ENCODE measurements at places on chromosomes 13 and 19. TPM values are rescaled to one million over a fixed set of nuclear protein-coding genes. Genes with fewer than 3 reads are reported as not detected.

IGFL1 gene
- total RNA-seq = not detected

DNA sequence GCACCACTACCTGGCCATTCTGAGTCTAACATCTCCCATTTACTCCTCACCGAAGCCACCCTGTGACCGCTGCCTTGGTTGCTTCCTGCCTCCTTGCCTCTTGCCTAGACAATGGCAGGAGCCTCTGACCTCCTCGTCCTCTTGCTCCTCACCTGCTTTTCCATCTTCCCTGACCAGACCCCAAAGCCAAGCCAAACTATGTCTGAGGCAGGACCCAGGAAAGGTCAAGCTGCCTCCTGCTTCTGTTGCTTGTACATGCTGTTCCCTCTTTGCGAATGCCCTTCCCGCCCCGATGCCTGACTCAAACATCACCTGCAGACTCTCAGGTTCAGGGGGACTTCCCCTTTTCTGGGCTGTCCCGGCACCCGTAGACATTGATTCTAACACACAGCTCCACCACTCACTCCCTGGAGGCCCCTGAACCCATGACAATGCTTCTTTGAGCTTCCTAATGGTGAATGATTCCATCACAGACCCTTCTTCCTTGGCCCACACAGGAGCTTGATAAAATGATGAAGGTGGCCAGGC, 60.8 kb downstream of the F2RL3 start:
- no peak overlapping the region for H3K27ac ChIP-seq
- H3K27me3 ChIP-seq = no peaks in the 10 kb centered on the region
- no peak for DNase-seq
- no peaks in the 10 kb centered on the region for H3K4me1 ChIP-seq

- H3K4me1 ChIP-seq = no peaks in the 10 kb centered on the region
- H3K4me3 ChIP-seq = no peak overlapping the region
- H3K27me3 ChIP-seq = no peaks in the 10 kb centered on the region
- DNase-seq = no peak
- no peaks in the 10 kb centered on the region for H3K36me3 ChIP-seq
Measured at GRCh38 chr19:15666186-15666585, 6.7 kb upstream of the CYP4F12 start.

DNA sequence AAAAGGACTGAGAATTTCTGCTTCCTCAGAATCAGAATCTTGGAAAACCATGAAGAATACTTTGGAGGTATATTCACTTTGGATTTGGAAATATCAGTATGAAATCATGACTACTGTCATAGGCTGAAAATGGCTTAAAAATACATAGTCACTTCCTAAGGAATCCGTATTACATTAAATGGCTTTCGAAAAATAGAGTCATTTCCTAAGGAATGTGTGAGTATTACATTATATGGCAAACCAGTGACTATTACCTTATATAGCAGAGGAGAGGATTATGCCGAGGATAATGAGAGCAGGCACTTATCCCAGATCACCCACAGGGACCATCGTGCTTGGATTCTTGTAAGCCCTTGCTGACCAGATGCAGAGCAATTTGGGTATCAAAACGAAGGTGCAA, 1471.8 kb downstream of the EFNB2 start:
- no peak overlapping the region for H3K4me3 ChIP-seq
- no peaks in the 10 kb centered on the region for H3K36me3 ChIP-seq
- H3K27me3 ChIP-seq = no peaks in the 10 kb centered on the region
- H3K4me1 ChIP-seq = no peaks in the 10 kb centered on the region

DNA sequence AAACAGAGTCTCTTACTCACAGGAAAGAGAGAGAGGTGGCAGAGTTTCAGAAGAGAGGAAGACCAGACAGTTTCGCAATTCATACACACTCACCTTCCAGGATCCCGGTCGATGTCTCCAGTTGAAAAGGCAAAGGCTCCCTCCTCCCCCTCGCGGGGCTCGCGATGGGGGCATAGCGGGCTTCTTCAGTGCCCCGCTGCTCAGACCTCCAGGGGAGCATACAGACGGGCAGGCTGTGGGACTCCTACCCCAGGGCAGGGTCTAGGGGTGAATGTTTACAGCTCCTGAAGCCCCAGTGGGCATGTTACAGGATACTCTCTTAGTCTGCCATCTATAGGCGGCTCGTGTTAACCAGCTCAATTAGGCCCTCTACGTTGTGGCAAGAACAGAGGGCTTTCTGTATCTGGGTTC, 139.2 kb downstream of the SLITRK5 start:
- no peak overlapping the region for H3K4me3 ChIP-seq
- H3K4me1 ChIP-seq = no peaks in the 10 kb centered on the region
- H3K36me3 ChIP-seq = no peaks in the 10 kb centered on the region
- no peaks in the 10 kb centered on the region for H3K27me3 ChIP-seq

GRCh38 chr13:80560609-80561008, 219.7 kb upstream of the SPRY2 start:
- DNase-seq = no peak
- H3K36me3 ChIP-seq = no peaks in the 10 kb centered on the region
- H3K4me1 ChIP-seq = peaks cover 3% of the 10 kb centered on the region
- no peak overlapping the region for H3K4me3 ChIP-seq

GTF2F2 gene
- total RNA-seq = 7.2 TPM

GRCh38 chr13:95267662-95268342, 33.4 kb downstream of the ABCC4 start:
- H3K4me1 ChIP-seq = no peaks in the 10 kb centered on the region
- H3K27ac ChIP-seq = no peak overlapping the region
- no peaks in the 10 kb centered on the region for H3K27me3 ChIP-seq
- no peak for DNase-seq

DNA sequence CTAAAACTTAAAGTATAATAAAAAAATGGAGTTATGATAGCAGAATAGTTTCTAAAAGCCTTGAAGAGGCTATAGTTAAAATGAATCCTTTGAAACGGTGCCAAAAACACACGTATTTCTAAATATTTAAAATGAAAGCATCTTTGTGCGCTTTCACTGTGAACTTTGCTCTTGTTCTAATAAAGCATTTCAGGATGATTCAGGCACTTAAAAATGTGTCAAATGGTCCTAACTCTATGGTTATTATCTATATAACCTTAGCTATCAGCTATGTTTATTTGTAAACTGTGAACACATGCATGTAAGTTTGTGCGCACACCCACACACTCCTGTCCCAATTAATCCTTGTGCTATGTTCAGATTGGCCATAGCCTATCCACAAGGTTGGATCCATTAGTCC, 124.5 kb downstream of the FLT1 start:
- H3K27me3 ChIP-seq = no peaks in the 10 kb centered on the region
- H3K27ac ChIP-seq = no peak overlapping the region
- no peak for DNase-seq

GRCh38 chr19:56959205-56959604, 118.7 kb upstream of the PEG3 start:
- H3K4me1 ChIP-seq = no peaks in the 10 kb centered on the region
- no peak overlapping the region for H3K27ac ChIP-seq
- no peak overlapping the region for H3K4me3 ChIP-seq
- no peaks in the 10 kb centered on the region for H3K27me3 ChIP-seq
- no peaks in the 10 kb centered on the region for H3K36me3 ChIP-seq

DNA sequence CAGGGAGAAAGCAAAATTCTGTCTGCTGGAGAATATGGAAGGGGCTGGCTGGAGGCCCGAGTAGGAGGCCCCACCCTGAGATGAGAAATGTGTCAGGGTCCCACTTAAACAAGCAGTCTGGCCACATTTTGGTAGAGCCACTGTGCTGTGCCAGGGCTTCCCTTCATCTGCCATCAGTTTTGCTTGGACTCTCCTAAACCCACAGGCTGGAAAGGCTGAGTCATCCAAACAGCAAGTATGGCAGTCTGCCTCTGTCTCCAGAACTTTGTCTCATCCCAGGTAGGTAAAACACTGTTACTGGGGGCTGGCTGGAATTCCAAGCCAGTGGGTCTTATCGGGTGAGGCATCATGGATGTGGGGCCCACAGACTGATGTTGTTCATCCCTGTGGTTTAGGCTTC, 1390.6 kb downstream of the UQCRFS1 start:
- H3K36me3 ChIP-seq = no peaks in the 10 kb centered on the region
- no peaks in the 10 kb centered on the region for H3K4me1 ChIP-seq
- H3K27ac ChIP-seq = no peak overlapping the region
- DNase-seq = no peak

PSPN gene
- 1.4 TPM for total RNA-seq

VSTM2B gene
- not detected for total RNA-seq

MBD3L2 gene
- not detected for total RNA-seq

GRCh38 chr13:113562085-113562749, 22.3 kb upstream of the TFDP1 start:
- no peak overlapping the region for H3K4me3 ChIP-seq
- peaks cover 5% of the 10 kb centered on the region for H3K4me1 ChIP-seq
- no peaks in the 10 kb centered on the region for H3K27me3 ChIP-seq
- H3K36me3 ChIP-seq = no peaks in the 10 kb centered on the region
- no peak overlapping the region for H3K27ac ChIP-seq
- DNase-seq = no peak

- no peak overlapping the region for H3K27ac ChIP-seq
- H3K4me1 ChIP-seq = no peaks in the 10 kb centered on the region
- DNase-seq = no peak
- H3K27me3 ChIP-seq = no peaks in the 10 kb centered on the region
Measured at GRCh38 chr13:27199696-27200095, 28.1 kb upstream of the USP12 start.

DNA sequence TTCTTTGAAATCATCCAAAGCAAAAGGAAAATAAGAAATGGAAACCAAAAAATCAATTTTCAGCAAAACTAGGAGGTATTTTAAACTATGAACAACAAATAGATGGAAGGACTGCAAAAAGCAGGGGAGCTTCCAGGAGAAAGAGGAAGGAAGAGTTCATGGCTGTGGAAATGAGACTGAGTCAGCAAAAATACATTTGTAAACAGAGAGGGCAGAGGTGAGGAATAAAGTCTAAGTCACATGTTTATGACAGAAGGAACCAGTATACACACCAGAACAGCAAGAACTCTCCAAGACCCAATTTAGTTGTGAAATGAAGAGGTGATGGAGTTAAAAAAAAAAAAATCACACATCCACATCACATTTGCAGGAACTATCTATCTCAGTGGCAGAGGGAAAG, 69.6 kb downstream of the RNASEH2B start:
- H3K4me1 ChIP-seq = peaks cover 6% of the 10 kb centered on the region
- no peak overlapping the region for H3K27ac ChIP-seq
- H3K27me3 ChIP-seq = no peaks in the 10 kb centered on the region
- no peaks in the 10 kb centered on the region for H3K36me3 ChIP-seq
- H3K4me3 ChIP-seq = no peak overlapping the region

DNA sequence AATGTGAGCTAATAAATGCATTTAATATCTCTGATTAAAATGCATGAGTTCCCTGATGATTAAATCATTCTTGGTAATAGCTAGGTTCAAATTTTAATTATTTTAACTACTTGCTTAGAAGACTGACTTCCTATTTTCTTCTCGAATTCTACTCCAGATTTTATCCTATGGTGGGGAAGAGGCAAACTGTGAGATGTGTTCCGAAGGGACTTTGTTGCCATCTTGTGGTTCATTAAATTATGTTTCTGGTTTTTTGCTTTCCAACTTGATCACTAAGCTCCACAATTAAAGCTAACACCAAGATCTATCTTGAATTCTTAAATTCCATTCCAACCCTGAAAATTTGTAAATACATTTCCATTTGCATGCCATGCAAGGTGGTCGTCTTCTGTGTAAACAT, 538.4 kb upstream of the PCDH20 start:
- no peak for DNase-seq
- H3K4me1 ChIP-seq = no peaks in the 10 kb centered on the region
- H3K27ac ChIP-seq = no peak overlapping the region
- H3K36me3 ChIP-seq = no peaks in the 10 kb centered on the region

Measured in thoracic aorta (tissue), 2 donors.